ENCODE measurements at places on chromosomes 6 and 20.

DNA sequence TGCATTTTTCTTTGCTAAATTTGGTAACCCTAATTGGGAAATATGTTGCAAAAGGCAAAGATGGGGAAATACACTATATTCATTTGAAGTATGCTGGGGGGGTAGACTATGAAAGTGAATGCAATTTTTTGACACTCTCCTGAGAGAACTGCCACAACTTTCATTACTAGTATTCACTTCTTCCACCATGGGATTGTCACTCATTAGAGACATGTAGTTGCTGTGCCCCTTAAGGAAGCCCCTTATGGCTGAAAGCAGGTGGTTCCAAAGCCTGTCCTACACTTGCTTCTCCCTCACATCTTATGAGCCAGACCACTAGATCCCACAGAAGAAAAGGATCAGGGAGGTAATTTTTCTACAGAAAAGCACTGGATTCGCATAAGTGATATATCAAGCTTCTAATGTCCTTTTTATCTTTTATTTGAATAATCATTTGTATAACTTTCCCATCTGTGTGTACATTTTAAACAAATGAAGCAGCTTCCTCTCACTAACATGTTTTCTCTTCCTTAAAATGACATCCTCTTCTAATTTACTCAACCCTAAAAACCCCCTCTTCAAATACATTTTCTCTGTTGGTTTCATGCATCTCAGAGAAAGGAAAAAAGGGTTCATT, 83.8 kb downstream of the GCLC start:
- H3K36me3 ChIP-seq, result no peaks in the 10 kb centered on the region
- no peaks in the 10 kb centered on the region for H3K4me1 ChIP-seq
- H3K27me3 ChIP-seq, result no peaks in the 10 kb centered on the region
- no peak overlapping the region for H3K4me3 ChIP-seq
- H3K27ac ChIP-seq, result no peak overlapping the region

GRCh38 chr6:3712827-3713665, 38.5 kb downstream of the PXDC1 start:
- H3K27me3 ChIP-seq, result no peaks in the 10 kb centered on the region
- H3K36me3 ChIP-seq, result no peaks in the 10 kb centered on the region
- H3K4me1 ChIP-seq, result no peaks in the 10 kb centered on the region
- no peak overlapping the region for H3K4me3 ChIP-seq

- H3K4me1 ChIP-seq, result no peaks in the 10 kb centered on the region
- no peaks in the 10 kb centered on the region for H3K36me3 ChIP-seq
- no peaks in the 10 kb centered on the region for H3K27me3 ChIP-seq
- H3K4me3 ChIP-seq, result no peak overlapping the region
These were observed 28.8 kb downstream of the PDE7B start for GRCh38 chr6:135880066-135880972.

- H3K4me3 ChIP-seq, result no peak overlapping the region
- no peaks in the 10 kb centered on the region for H3K4me1 ChIP-seq
- DNase-seq, result no peak
- no peaks in the 10 kb centered on the region for H3K27me3 ChIP-seq
- H3K27ac ChIP-seq, result no peak overlapping the region
These were observed 230.1 kb downstream of the SAMD5 start for GRCh38 chr6:147738516-147739162.

- no peaks in the 10 kb centered on the region for H3K27me3 ChIP-seq
- H3K4me1 ChIP-seq, result no peaks in the 10 kb centered on the region
- no peak overlapping the region for H3K27ac ChIP-seq
- peak; percentile 60 for DNase-seq
These were observed 207.0 kb upstream of the TCF21 start for GRCh38 chr6:133681891-133682290.

- DNase-seq, result no peak
- H3K36me3 ChIP-seq, result no peaks in the 10 kb centered on the region
- H3K27me3 ChIP-seq, result no peaks in the 10 kb centered on the region
- H3K27ac ChIP-seq, result no peak overlapping the region
- no peaks in the 10 kb centered on the region for H3K4me1 ChIP-seq
These were observed 75.0 kb downstream of the PLCB4 start for GRCh38 chr20:9143926-9144325.

GRCh38 chr6:89409461-89410035, 2.5 kb downstream of the RRAGD start:
- peak overlapping the region; percentile 48 for H3K27ac ChIP-seq
- no peaks in the 10 kb centered on the region for H3K27me3 ChIP-seq
- H3K4me3 ChIP-seq, result no peak overlapping the region

DNA sequence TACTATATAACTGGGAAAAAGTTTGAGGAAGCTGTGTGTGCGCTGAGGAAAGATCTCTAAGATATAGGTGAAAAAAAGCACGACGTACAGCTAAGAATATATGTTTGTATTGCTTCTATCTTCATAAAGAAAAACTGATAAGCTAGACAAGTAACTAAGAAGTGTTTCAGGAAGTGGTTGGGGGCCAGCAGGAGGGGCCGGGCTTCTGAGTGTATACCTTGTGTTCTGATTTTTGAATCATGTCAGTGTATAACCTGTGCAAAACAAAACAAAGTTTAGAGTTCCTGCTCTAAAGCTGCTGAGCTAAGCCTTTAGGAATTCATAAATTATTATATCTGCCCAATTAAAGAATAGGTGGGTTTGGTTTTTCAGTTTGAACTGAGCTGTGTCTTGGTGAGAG, 7.9 kb upstream of the OSER1 start:
- H3K27me3 ChIP-seq, result no peaks in the 10 kb centered on the region
- H3K4me3 ChIP-seq, result no peak overlapping the region
- no peaks in the 10 kb centered on the region for H3K4me1 ChIP-seq
- no peak for DNase-seq
- no peak overlapping the region for H3K27ac ChIP-seq

DNA sequence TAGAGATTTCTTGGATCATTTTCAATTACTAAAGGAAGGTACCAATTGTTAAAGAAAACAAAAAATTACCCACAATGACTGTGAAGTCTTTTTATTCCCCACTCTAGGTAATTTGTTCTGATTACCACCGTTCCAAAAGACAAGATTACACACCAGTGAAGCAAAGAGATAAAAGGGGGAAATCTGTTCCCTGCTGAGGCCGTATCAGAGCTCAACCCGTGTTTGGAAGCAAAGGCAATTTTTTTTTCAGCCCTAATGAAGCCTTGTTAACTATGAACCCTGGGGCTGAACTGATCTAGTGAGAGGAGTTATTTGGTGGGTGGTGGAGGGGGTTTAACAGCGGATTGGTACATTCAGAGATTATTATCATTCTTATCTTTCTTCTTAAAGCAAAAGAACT, 128.5 kb downstream of the ALDH8A1 start:
- H3K27ac ChIP-seq, result peak overlapping the region; percentile 26
- peaks cover 6% of the 10 kb centered on the region for H3K4me1 ChIP-seq
- no peak for DNase-seq
- no peaks in the 10 kb centered on the region for H3K27me3 ChIP-seq
- no peak overlapping the region for H3K4me3 ChIP-seq
- H3K36me3 ChIP-seq, result no peaks in the 10 kb centered on the region

DNA sequence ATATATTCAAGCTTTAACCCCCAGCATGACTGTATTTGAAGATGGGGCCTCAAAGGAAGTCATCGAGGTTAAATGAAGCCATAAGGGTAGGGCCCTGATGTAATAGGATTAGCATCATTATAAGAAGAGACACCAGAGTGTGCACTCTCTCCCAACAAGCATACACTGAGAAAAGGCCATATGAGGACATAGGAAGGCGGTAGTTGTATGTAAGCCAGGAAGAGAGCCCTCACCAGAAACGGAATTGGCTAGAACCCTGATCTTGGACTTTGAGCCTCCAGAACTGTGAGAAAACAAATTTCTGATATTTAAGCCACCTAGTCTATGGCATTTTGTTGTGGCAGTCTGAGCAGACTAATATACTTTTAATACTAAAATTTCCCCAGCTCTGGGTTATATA, 150.1 kb upstream of the STXBP5 start:
- H3K4me1 ChIP-seq, result no peaks in the 10 kb centered on the region
- no peak overlapping the region for H3K27ac ChIP-seq
- H3K27me3 ChIP-seq, result no peaks in the 10 kb centered on the region
- no peaks in the 10 kb centered on the region for H3K36me3 ChIP-seq
- no peak for DNase-seq
- no peak overlapping the region for H3K4me3 ChIP-seq

- no peaks in the 10 kb centered on the region for H3K4me1 ChIP-seq
- H3K27me3 ChIP-seq, result no peaks in the 10 kb centered on the region
- no peak overlapping the region for H3K27ac ChIP-seq
- H3K36me3 ChIP-seq, result no peaks in the 10 kb centered on the region
- DNase-seq, result no peak
These were observed 10.7 kb downstream of the SLC22A23 start for GRCh38 chr6:3446184-3446583.

DNA sequence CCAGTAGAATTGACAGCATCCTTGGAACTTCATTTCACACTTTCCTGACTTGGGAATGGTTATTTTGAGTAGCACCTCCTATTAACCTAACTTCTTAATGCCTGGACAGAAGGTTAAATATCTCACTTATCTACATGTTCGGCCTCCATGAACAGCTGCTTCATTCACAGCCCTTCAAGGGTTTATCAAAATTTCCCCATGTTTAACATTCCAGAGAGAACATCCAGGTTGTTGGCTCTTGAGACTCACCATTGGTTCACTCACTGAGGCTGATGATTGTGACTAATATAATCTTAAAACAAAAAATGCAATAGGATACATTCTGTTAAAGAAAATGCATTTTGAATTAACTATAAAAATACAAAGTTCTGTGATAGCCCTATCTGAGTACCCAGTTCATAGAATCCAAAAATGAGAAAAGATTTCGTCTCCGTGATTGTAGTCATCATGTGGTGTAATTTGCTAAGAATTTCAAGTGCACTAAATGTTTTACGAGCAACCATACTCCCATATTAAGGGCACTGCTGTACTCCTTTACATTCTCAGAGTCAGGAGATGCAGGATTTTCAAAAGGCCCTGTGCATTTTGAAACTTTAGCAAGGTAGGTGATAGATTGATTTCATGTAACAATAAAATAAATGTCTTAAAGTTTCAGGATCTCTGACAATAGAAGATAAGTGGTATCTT, 260.6 kb upstream of the TAB2 start:
- no peaks in the 10 kb centered on the region for H3K27me3 ChIP-seq
- H3K4me1 ChIP-seq, result peaks cover 6% of the 10 kb centered on the region
- DNase-seq, result no peak
- no peaks in the 10 kb centered on the region for H3K36me3 ChIP-seq
- H3K27ac ChIP-seq, result no peak overlapping the region

- H3K4me1 ChIP-seq, result no peaks in the 10 kb centered on the region
- no peaks in the 10 kb centered on the region for H3K27me3 ChIP-seq
- H3K27ac ChIP-seq, result no peak overlapping the region
- no peak for DNase-seq
- no peak overlapping the region for H3K4me3 ChIP-seq
- peaks cover 3% of the 10 kb centered on the region for H3K36me3 ChIP-seq
These were observed 6.6 kb downstream of the MYL9 start for GRCh38 chr20:36548006-36548315.

DNA sequence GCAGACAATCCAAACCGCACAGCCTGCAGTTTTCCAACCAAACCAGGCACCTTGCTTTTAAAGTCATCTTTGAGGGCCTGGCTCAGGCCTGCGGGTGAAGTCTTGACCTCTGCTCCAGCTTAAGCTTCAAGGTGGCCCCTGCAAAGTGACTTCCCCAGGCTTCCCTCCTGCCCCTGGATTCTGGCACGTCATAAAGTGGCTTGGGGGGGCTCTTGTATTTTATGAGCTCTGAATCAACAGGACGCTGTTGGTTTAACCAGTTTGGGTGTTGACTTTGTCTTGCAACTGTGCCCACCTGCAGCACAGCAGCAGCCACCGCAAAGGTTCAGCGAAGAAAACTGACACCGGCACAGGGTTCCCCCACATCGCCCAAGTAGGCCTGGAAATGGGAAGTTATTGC, 81.2 kb downstream of the NFATC2 start:
- peak; percentile 9 for DNase-seq
- no peak overlapping the region for H3K27ac ChIP-seq
- H3K36me3 ChIP-seq, result no peaks in the 10 kb centered on the region
- H3K4me1 ChIP-seq, result peaks cover 1% of the 10 kb centered on the region
